ENCODE measurements at places on chromosomes 6 and 20.

DNA sequence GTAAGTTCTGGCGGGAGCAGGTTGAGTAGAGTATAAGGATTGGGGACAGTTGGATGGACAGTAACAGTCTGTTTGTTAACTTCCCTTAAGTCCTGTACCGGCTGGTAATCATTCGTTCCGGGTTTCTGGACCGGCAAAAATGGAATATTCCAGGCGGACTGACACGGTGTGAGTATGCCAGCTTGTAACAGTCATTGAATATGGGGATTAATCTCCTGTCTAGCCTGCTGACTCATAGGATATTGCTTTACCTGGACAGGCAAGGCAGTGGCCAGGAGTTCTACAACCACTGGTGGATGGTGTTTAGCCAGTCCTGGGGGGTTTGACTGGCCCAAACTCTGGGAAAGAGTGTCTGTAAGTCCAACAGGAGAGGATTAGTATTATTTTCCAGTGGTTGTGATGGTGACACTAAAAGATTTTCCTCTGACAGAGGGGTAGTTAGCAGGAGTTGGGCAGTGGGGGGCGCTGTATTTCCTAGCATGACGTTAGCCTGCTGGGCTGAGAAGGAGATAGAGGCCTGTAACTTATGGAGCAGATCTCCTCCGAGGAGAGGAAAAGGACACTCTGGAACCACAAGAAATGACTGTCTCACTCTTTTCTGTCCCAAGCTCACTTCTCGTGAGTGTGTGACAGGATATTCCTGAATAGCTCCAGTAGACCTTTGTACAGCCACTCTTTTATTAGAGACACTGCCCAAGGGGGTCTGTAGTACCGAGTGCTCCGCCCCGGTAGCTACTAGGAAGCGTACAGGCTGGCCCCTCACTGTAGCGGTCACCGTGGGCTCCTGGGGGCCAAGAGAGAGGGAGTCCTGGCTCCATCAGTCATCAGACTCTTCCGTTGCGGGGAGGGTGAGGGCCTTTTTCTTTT, 152.2 kb downstream of the TRIM27 start:
- DNase-seq = no peak

DNA sequence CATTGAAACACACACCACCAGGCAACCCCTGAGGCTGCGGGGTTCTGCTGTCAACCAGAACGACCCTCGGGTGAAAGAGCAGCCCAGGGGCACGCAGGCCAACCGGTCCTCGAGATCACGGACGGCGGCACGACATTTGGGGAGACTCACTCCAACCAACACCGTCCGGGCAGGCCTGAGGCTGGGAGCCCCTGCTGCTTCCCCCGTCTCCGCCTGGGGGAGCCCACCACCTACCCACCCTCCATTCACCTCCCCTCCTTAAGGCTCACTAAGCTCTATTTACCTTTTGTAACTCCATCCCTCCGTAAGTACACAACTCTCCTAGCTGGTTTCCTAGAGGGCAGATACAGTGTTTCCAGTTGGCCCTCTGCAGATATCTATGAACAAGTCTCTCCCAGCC, 971.3 kb upstream of the DEFB115 start:
- no peak for DNase-seq

DNA sequence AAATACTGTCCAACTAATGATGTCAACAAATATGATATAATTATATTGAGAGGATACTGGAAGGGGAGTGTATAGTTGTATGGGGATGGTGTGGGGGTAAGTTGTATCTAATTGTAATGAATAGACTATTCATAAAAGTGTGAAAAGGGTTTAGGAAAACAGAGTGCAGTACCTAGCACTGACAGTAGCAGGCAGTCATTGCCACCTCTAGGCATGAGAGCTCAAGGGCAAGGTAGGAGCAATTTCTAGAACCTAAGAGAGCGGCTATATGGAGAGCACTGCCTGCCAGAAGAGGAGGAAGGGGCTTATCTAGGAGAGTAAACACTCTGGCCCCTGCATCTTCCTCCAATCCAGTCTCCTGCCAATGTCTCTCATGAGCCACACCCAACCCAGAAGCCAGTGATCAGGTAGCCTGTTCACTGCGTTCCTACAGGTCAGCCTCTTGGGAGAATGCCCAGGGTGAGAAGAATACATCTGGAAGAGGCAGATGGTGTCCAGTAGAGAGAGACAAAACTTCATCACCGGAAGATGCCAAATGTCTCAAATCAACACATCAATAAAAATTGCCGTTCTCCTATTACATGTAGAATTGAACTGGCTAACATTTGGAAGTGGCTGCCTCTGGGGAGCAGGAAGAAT, 200.0 kb downstream of the LY86 start:
- peak; percentile 36 for DNase-seq

DNA sequence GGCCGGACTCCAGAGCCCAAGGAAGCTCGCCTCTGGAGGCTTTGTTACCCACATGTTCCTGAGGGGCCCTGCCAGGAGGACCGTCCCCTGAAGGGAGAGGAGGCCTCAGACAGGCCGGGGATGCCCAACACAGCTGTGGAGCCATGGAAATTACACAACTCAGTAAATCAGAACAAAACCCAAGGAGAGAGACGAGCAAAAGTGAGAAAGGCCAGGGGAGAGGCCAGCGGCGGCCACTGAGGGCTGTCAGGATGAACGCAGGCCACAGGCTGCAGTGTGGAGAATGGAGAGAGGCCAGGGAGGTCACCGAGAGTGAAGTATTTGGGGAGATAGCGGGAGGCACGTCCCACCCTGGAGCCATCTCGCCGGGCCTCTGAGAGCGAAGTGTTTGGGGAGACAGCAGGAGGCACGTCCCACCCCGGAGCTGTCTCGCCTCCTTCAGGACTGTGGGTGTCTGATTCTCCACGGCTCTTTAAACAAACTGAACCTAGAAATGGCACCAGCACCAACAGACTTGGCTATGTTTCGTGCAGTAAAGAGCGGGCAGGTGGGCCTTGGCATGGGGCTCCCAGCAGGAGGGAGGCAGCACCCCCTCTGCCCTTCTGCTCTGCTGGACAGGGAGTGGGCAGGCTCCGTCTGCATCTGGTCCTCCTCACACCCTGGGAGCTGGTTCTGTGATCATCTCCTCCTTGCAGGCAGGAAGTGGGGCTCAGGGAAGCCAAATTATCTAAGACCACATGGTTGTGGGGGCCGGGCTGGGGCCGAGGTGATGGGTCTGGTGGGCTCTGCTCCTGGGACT, 91.0 kb downstream of the YTHDF1 start:
- no peak for DNase-seq

DNA sequence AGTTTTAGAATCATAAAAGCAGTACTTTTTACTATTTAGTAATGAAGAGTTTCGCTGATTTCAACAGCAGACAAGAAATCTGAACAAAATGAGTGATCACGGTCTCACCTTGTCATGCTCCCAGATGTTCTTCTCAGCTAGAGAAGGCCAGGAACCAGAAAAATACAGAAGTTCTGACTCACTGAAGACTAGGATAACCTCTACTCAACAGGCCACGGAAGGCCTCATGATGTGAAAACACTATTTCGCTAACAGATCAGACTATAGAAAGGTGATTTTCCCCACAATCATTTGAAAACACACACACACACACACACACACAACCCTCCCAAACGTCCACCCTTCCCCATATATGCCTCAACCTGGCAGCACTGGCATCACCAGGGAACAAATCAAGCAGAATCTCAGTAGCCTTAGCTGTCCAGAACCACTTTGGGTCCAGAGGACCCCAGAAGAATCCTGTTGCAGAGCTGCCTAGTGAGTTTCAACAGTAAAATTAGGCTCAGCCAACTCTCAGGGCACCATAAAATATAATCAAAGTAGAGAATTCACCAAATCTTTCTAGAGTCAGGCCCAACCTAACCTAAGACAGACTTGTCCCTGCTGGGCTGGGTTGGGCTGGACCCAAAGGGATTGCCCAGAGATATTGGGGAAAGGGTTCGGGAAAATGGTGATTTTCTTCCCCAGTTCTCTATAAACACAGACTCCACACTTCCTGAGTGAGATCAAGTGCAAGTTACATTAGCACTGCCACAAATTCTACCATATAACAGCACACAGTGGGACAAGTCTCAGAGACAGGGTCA, 7.9 kb downstream of the EXOC2 start:
- DNase-seq = no peak

GRCh38 chr20:52150440-52151258, 40.9 kb downstream of the ZFP64 start:
- peak; percentile 37 for DNase-seq

GRCh38 chr20:23027721-23028120, 7.4 kb upstream of the SSTR4 start:
- no peak for DNase-seq

GRCh38 chr20:20304942-20305341, 63.0 kb upstream of the INSM1 start:
- DNase-seq = no peak

DNA sequence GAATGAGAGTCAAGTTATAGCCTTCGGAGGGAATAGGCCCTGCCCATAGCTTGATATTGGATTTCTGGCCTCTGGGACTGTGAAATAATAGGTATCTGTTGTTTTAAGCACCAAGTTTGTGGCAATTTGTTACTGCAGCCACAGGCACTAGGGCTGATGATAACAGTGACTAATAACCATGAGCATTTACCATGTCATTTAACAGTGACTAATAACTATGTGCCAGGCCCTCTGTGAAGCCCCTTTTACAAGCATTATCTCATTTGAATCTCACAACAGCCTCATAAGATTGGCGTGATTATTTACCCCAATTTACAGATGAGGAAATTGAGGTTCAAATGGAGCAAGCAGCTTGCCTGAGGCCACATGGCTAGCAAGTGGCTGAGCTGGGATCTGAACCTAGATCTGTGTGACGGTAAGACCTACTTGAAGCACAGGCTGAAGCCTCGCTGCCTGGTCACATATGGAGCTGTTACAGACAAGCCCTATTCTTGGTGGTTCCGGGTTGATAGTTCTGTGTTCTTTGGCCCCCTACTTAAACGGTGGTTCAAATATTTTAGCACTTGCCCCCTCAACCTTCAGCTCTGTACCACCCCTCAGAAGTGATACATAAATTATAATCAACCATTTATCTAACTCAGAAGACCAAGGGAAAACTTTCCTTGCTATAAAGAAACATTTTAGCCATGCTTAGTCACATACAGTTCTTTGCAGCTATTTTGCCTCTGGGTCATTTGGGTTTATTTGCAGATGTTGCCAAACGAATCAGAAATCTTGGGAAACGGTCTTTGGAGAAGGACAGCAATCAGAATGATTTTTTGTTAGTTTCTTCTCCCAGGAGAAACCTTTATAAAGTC, 98.3 kb downstream of the ELOVL5 start:
- DNase-seq = no peak

GRCh38 chr6:152952045-152952444, 30.8 kb downstream of the FBXO5 start:
- DNase-seq = no peak

DNA sequence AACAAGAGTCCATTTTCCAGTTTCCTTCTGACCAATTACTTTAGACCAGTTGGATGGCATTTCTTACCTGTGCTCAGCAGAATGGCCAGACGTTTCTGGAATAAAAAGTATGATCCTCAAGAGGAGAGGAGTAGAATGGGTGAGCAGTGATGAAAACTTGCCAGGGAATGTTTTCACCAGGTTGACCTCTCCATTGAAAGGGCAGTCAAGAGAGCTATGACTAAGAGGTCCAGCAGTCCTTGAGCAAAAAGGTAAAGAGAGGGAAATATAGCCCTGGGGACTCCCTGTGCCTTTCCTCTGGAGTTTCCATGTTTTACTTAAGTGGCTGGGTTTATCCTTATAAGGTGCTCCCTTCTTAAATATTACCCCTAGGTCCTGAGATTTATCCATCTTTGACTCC, 210.9 kb downstream of the TBX18 start:
- no peak for DNase-seq

Data from NCI-H2081 (cell line).